ENCODE measurements at places on chromosomes 3 and 15.
A peak's percentile ranks its signal among the peaks of the same experiment; 100 is the strongest.

GRCh38 chr3:186806089-186807055 lies at the start of gene RFC4:
RFC4 (minus strand) TSS chr3:186806482; CDS start chr3:186804713, 1,769 bp downstream.
- peak; percentile 64 for DNase-seq

DNA sequence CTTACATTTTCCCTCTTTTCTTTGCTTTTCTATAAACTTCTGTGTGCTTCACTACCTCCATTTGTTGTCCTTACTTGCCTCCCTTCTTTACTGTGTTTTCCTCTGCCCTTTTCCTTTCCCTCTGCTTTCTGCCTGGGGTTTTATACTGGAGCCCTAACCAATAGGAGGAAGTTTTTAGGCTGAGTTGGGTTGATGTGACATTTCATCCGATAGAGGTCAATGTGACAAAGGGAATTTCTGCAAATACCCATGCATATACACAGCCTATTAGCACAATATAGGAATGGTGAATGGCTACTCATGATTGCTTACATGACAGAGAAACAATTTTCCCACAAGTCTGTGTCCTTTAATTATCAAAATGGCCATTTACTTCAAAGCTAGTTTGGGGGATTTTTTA lies 153.0 kb upstream of the ARPP21 start:
- no peak for DNase-seq

GRCh38 chr3:99909714-99910495 lies 92.2 kb downstream of the CMSS1 start:
- no peak for DNase-seq

- DNase-seq = no peak
Observed at GRCh38 chr3:1700650-1701049, 398.0 kb upstream of the CNTN4 start.

DNA sequence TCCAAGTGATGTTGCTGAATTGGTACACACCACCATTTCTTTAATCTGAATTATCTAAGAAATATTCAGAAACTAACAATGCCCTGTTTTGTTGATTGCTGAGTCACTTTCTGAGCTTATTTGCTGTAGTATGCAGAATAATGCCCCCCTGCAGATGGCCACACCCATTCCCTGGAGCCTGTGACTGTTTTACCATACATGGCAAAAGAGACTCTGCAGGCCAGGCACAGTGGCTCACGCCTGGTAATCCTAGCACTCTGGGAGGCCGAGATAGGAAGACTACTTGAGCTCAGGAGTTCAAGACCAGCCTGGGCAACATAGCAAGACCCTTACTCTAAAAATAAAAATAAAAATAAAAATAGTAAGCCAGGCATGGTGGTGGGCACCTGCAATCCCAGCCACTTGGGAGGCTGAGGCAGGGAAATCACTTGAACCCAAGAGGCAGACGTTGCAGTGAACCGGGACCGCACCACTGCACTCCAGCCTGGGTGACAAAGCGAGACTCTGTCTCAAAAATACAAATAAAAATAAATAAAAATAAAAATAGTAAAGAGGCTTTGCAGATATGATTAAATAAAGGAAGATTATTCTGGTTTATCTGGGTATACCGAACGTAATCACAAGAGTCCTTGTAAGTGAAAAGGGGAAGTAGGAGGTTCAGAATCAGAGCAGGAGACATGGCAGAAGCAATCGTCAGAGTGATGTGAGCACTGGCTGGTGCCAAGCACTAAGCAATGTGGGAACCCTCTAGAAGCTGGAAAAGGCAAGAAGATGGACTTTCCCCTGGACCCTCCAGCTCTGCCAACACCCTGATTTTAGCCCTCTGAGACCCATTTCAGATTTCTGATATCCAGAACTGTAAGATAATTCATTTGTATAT lies 19.0 kb downstream of the PCYT1A start:
- no peak for DNase-seq

- DNase-seq = no peak
Observed at GRCh38 chr3:175411405-175411804, 552.3 kb downstream of the NAALADL2 start.

DNA sequence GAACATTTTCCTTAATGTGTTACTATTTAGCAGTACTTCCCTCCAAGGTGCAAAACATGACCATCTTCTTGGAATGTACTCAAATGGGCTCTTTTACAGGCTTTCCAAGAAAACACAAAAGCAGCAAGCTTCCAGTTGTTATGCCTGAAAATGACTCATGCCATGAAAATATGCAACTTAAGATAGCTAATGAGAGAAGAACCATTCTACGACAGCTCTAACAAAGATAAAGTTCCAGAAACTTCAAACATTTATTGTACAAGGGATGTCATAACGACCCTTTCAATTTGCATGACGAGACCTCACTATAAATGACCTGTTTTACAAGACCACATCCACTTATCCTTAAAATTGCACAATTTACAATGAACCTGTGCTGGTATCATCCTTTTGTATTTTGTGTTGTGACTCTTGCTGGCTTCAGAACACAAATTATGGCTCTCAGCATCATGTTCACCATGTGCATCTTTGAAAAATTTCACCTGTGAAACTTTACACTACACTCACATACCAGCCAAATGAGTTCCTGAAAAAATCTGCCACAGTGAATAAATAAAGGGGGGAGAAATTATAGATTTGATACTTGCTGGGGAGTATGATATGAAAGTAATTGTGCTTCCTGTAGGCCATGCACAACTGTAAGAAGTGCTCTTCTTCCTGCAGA lies 433.7 kb downstream of the MAGI1 start:
- DNase-seq = no peak

DNA sequence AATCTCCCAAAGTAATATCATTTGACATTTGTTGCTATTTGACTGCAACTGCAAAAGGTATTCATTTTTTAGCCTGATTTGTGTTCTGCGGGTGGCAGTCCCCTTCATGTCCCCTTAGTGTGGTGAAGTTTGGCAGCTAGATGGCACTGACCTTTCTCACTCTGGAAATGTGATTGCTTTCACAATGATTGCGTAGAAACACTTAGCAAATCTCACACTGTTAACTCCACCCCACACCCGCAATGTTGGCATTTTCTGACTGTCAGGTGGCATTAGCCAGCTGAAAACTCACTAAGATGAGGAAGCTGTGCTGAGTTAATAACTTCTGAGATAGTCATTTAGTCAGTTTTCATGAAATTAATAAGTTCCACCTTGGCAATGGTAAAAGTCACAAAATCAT lies 76.9 kb downstream of the TRIM69 start:
- no peak for DNase-seq

GRCh38 chr15:31280046-31280830 lies 46.4 kb upstream of the KLF13 start:
- DNase-seq = peak; percentile 88

GRCh38 chr3:122966045-122966444 lies 61.5 kb downstream of the SEMA5B start:
- DNase-seq = no peak

- no peak for DNase-seq
Observed at GRCh38 chr3:112126511-112126911, 6.5 kb downstream of the GCSAM start.

DNA sequence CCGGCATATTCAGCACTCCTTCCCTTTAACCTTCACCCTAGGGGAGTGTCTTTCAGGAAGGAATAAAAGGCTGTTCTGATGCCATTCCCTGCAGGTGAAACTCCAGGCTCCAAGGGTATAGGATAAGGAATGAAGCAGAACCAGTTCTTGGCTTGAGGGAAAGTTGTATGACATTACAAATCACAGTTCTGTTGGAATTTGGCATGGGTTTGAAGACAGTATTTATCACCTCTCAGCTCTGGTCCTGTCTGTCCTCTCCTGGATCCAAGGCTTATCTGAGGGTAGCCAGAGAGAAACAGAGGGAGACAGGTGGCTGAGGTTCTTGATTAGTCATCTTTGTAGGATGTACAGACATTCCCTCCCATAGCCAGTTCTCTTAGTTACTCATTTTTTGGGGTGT lies 37.1 kb downstream of the RAB11A start:
- DNase-seq = no peak

- DNase-seq = no peak
Observed at GRCh38 chr15:89406940-89407607, 72.5 kb upstream of the POLG start.

- no peak for DNase-seq
Observed at GRCh38 chr3:150370122-150370602, 37.9 kb upstream of the TSC22D2 start.

GRCh38 chr3:144011251-144011799 lies 39.7 kb downstream of the DIPK2A start:
- no peak for DNase-seq

- DNase-seq = no peak
Observed at GRCh38 chr3:9224490-9224889, 25.0 kb downstream of the SRGAP3 start.

GRCh38 chr15:42152921-42153698 lies 3.3 kb downstream of the PLA2G4F start:
- DNase-seq = no peak

- no peak for DNase-seq
Observed at GRCh38 chr15:35698331-35698730, 152.4 kb upstream of the DPH6 start.

GRCh38 chr3:49799761-49800160 lies at the start of gene CDHR4:
CDHR4 (minus strand) TSS chr3:49799873; CDS start chr3:49799812, 61 bp downstream.
- DNase-seq = no peak

All from amygdala (tissue), 56 donors.